ENCODE measurements at places on chromosomes 1 and 21. TPM values are rescaled to one million over a fixed set of nuclear protein-coding genes. Genes with fewer than 3 reads are reported as not detected.

DNA sequence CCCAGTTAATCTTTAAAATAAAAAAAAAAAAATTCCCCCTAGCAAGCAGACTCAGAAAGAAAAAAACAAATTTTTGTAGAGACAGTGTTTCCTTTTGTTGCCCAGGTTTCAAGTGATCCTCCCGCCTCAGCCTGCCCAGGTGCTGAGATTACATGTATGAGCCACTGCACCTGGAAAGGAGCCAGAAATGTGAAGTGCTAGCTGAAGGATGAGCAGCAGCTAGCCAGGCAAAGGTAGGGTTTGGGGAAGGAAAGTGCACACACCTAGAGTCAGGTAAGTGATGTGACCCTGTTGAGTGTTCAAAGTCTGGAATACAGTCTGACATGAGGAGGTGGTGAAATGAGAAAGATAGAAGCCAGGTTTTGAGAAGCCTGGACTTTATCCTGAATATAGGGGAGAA, 1.7 kb downstream of the AKR1A1 start:
- no peak for DNase-seq

GRCh38 chr1:211695135-211695816, 19.9 kb upstream of the NEK2 start:
- no peak for DNase-seq

TACSTD2 gene
- 0.88 TPM for total RNA-seq

PLEKHA6 gene
- 17.0 TPM for total RNA-seq

DNA sequence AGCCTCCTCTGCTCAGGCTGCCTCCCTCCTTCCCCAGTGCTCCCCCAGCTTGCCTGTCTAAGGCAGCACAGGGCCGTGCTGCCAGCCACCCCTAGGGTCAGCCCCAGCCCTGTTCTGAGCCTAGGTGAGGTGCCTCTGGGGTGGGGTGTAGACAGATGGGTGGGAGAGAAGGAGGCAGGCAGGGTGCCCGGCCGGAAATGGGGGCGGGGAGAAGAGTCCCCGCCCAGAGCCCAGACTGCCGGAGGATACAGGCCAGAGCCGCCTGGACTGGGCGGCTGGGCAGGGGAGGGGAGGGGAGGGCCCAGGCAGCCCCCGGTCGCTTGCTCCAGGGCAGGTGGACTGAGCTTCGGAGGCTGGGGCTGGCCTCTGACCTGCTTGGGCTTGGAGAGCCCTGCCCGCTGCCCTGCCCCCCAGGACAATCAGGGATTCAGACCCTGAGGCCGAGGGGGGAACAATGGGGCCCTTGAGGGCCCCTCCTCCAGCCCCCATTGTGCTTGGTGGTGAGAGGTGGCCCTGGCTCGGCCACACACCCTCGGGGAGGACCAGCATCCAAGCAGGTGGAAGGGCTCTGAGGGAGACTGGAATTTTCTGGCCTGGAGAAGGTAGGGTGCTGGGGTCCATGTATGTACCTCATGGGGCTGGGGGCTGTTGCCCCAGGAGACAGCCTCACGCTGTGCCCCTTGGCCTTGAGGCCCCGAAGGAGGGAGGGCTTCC, at the start of gene GJC2:
TSS of gene GJC2 (plus strand) at position 525 of the 714 bp plus-strand sequence. CDS start 7,829 bp downstream, outside the sequence.
- peak; percentile 48 for DNase-seq

DNA sequence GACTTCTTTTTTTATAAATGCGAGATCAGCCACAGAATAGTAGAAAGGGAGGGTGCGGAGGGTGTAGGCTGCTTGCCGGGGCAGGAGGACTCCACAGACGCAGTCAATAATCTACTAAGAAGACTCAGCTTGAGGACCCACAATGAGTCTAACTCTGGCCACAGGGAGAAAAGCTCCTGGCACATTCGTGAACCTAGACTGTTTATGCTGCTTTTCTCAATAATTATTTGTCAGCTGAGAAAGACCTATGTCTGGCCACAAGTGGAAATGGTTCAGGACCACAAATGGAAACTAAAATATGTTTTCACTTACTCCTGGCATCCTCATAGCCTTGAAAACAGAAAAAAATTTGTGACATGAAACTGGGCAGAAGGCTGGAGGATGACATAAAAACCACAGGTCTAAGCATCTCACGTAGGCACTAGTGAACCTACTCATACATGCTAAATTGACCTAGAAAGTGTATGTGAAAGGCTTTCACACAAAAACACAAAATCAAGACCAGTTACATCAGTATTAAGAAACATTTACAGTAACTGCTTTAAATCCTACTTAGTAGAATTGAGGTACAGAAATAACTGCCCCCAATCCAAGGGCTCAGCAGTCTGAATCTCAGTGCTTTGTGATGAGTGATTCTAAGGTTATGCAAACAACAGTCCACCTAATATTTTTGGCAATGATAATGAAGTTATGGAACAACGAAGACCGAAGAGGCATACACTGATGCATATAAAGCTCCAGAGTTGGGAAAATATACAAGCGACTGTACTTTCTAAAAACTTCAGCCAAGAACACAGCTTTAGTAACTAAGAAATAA, 159.5 kb downstream of the SLC45A1 start:
- no peak for DNase-seq

TMEM61 gene
- 0.54 TPM for total RNA-seq

- no peak for DNase-seq
These were observed 17.7 kb downstream of the NGF start for GRCh38 chr1:115320377-115320776.

DNA sequence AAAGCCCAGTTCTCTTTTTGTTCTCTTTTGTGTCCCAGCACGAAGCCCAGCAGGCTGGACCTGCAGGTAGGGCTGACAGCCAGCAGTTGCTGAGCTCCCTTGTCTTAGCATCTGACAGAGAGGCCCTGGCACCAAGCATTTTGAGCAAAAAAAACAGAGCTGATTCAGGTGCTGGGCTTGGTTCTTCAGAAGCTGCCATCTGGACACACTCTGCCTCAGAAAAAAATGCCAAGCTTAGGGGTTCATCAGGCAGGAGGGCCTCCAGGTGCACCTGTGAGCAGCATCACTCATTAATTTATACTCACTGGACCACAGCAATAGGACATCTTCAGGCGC, 167.1 kb upstream of the PLD5 start:
- no peak for DNase-seq

GRCh38 chr1:20290624-20291597, at the start of gene VWA5B1:
VWA5B1 (plus strand) TSS chr1:20290875; CDS start chr1:20310602, 19,727 bp downstream.
- peak; percentile 77 for DNase-seq

ERVH48-1 gene
- total RNA-seq, result 17.7 TPM

GRCh38 chr1:115539736-115540135, 102.0 kb upstream of the VANGL1 start:
- no peak for DNase-seq

- DNase-seq, result no peak
These were observed 20.1 kb upstream of the S100A10 start for GRCh38 chr1:152013664-152014237.

GRCh38 chr1:173410794-173411236, 66.3 kb upstream of the PRDX6 start:
- no peak for DNase-seq

TNFSF18 gene
- total RNA-seq, result not detected

DNA sequence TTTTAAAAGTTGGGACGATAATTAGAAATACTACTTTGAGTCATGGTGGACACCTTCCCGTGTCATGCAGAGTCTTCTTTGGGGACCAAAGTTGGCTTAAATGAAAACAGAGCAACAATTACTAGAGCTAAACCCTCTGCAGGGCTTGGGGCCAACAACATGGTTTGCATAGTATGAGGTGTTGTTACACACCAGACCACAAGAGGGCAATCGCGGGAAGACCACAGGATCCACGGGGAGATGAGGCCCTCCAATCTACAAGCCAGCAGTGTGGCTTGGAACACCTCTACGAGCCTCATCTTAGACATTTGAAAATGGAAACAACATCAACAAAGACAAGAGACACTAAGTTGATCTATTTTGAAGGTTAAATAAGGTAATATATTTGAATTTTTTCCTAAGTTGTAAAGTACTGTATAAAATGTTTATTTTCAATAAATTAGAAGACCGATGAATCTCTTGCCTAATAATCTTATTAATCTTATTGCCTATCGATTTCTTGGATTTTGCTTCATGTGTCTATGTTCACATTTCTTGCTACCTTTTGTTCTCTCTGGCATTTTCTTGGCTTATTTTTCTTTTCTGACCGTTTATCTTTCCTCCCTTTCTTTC, 8.2 kb upstream of the SMCP start:
- peak; percentile 80 for DNase-seq

- DNase-seq, result no peak
These were observed 682 bp upstream of the RWDD3 start for GRCh38 chr1:95233319-95233736.

GRCh38 chr1:92439291-92439690, 47.4 kb downstream of the GFI1 start:
- DNase-seq, result no peak

SESN2 gene
- total RNA-seq, result 22.6 TPM

- no peak for DNase-seq
These were observed 15.3 kb downstream of the SPATA46 start for GRCh38 chr1:162361349-162361748.

- DNase-seq, result no peak
These were observed 18.9 kb upstream of the IGSF5 start for GRCh38 chr21:39726133-39726532.

DNA sequence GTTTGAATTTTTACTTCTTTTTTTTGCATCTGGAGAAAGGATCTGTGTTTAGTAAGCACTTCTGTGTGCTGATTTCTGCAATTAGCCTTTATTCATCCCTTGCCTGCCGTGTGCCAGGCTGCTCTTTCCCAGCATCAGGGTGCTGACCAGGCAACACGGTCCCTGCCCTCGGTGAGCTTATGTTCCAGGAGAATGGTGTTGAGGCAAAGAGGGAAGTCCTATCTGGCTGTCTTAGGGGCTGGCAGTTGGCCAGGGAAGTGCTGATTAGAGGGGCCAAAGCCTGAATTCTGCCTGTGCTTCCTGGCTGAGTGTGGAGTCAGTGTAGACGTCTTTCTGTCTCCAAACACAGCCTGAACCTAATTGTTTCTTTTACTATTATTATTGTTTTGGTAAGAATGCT, 187.1 kb downstream of the CAMTA1 start:
- DNase-seq, result no peak

GRCh38 chr1:96418969-96419368, 302.6 kb upstream of the PTBP2 start:
- DNase-seq, result no peak

TTC13 gene
- total RNA-seq, result 7.1 TPM

DNA sequence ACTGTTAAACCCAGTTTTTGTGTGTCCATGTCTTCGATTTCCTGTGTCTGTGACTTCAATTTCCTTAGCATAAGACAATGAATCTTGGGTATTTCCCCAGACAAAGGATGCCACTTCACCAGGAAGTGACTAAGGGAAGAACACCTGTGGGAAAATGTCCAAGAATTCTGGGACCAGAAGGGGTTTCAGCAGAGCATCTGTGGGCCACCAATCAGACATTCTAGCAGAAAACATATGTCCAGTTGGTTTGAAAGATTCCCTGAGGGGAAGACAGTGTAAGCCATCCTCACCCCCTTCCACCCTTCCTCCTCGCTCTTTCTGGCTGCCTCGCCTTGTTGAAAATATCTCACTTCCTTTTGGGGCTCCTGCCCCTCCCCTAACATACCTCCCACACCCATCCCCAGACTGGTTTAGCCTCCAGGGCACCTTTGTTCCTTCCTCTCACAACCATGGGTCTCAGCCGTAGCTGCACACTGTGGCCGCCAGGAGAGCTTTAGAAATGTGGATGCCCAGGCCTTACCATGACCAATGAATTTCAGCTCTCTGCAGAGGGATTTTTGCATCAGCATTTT, 25.5 kb upstream of the IFNAR1 start:
- DNase-seq, result no peak

DNA sequence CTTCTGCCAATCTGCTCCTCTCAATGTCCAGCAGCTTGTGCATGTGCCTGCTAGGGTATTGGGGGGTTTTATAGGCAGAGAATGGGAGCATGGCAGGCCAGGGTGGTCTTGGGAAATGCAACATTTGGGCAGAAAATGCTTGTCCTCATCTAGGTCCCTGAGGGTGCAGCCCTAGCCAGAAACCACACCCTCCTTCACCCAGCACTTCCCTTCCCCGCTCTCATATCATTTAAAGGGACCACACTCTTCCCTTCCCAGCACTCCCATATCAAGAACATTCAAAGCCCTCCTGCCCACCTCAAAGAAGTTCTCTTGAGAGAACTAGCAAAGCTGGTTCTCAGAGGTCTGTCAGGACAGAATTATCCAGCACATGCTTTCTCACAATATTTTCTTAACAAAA, 62.1 kb downstream of the HSD3B1 start:
- DNase-seq, result no peak

GRCh38 chr1:223363856-223364684, at the start of gene SUSD4:
SUSD4 (minus strand) TSS chr1:223364176; CDS start chr1:223363425, 751 bp downstream.
- peak; percentile 72 for DNase-seq

GRCh38 chr1:36086529-36087232, 2.0 kb upstream of the ADPRS start:
- no peak for DNase-seq

DNA sequence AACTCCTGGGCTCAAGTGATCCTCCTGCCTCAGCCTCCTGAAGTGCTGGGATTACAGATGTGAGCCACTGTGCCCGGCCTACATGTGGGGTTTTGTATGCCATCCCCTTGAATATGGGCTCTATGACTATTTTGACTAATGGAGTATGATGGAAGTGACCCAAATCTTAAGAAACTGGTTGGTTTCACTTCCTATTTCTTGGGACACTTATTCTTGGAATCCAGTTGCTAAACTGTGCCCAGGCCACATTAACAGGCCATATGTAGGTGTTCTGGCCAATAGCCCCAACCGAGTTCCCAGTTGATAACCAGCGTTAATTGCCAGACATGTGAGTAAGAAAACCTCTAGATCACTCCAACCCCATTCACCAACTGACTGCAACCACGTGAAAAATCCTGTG, 36.3 kb upstream of the CLIC4 start:
- DNase-seq, result no peak

DNA sequence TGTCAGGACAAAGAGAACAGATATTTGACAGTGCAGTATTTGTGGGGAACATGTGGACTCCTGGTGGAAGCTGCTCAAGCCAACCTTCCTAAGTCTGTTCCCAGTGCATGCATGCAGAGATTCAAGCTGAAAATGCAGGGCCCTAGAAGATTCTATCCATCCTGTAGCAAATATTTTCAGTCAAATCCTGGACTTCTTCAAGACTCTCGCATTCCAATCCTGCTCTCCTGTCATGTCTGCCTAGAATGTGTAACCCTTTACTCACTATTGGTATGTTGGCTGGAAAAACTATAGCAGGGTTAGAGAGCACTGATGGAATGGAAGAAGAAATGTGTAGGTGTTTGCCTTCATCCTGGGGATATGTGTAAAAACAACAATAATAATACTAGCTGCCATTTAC, 385.6 kb upstream of the PKN2 start:
- no peak for DNase-seq

- DNase-seq, result no peak
These were observed 55.5 kb downstream of the CASQ2 start for GRCh38 chr1:115712911-115713609.

- no peak for DNase-seq
These were observed 9.7 kb upstream of the THEM4 start for GRCh38 chr1:151918819-151919610.
